Ovary (tissue), 10 donors: ENCODE measurements at places on chromosomes 4 and X. TPM values are rescaled to one million over a fixed set of nuclear protein-coding genes. Genes with fewer than 3 reads are reported as not detected.

DNA sequence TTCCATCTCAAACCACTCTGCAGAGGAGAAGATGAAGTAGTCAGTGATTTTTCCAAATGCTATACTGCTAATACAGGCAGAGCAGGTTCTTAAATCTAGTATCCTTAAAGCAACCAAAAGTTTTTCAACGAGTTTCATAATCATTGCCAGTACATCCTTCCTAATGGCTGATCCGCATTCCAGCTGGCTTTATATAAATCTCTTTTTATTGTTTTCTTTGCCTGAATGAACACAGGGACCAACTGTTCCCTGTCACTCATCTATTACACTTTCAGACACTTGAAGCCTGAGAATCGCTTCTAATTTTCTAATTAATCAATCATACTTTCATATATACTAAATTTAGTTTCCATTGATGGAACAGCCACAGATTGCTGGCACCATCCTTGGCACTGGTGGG, 508.6 kb downstream of the RAB28 start:
- DNase-seq: no peak

DNA sequence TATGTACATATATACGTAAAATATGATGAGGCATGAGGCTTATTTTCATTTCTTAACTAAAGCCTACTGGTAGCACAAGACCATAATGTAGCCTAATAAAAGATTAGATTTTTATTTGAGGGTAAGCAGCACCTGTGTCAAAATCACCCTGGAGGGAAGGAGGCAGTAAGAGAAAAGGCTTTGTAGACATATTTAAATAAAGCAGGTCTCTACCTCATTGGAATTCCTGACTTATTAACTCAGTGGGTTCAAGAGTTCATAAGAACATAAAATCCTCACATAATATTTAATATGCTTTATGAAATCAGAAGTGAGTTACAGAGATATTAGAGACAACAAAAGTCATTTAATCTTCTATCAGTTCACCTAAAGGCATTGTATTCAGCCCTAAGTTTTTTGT, 261.6 kb upstream of the ANKRD50 start:
- DNase-seq: no peak

DNA sequence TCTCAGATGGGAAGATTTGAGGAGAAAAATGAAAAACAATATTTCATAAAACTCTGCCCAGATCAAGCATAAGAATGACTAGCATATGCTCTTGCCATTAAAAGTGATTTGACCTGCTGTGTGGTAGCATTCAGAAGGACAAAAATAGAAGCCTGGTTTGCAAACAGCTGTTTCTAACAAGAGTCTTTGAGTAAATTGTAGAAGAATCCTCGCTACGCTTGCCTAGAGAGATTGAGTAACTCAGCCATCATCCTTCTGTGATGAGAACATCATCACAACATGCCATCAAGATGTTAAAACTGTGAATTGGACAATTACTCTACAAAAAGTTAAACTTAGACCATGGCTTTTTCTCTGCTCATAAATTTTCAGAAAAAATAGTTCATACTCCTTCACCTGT, 168.9 kb upstream of the PUDP start:
- no peak for DNase-seq

DNA sequence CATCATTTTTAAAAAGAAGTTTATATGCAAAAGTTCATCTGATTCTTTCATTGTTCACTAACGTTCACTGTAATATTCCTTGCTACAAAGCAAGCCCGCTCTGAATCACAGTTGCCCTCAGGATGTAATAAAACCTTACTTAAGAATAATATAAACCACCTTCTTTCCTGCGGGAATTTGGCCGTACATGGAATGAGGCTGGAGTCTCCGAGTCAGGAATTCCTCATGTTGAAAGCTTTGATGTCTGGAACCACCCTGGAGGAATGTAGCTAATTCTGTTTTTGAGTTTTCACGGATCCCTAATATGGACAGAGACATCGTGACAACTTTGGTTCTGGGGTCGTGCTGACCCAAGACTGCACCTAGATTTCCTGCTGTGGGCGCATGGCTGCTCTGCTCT, 58.5 kb downstream of the CRLF2 start:
- DNase-seq: no peak

DNA sequence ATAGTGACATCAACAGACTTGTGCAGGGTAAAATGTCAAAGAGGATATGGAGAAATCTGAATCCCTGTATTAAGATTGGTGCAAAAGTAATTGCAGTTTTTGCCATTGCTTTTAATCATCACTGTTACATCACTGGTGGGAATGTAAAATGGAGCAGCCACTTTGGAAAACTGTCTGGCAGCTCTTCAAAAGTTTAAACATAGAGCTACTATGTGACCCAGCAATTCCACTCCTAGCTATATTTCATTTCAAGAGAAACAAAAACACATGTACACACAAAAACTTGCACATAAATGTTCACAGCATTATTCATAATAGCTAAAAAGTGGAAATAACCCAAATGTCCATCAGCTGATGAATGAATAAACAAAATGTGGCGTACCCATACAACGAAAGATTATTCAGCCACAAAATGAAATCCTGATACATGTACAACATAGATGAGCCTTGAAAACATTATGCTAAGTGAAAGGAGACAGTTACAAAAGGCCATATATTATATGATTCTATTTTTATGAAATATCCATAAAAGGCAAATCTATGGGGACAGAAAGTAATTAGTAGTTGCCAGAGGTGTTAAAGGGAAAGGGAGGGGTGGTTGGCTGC, 106.4 kb downstream of the AMELX start:
- DNase-seq: no peak

- DNase-seq: peak; percentile 74
Measured at GRCh38 chrX:72620550-72621145, 48.0 kb upstream of the HDAC8 start.

DNA sequence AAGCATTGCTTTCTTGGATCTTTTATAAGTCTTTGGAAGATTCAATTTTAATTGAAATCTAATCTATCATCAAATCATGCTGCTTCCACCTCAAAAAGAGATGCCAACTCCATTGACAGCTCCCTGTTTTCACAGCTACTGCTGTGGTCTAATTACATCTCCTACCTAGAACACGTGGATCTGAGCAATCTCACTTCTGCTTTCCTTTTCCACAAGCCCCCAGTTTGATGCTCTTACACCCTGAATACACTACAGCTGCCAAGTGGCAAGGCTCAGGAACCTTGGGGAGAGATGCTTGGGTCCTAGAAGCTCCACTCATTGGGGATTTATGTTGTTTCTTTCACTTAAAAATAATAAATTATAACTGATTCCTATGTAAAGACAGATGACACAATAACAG, 172.0 kb downstream of the CFAP299 start:
- DNase-seq: no peak

GRCh38 chr4:168293386-168293975, 25.1 kb downstream of the DDX60 start:
- no peak for DNase-seq

- DNase-seq: no peak
Measured at GRCh38 chrX:97399400-97399799, 515.7 kb downstream of the RPA4 start.

- no peak for DNase-seq
Measured at GRCh38 chrX:9942086-9942485, 25.1 kb upstream of the CLDN34 start.

DNA sequence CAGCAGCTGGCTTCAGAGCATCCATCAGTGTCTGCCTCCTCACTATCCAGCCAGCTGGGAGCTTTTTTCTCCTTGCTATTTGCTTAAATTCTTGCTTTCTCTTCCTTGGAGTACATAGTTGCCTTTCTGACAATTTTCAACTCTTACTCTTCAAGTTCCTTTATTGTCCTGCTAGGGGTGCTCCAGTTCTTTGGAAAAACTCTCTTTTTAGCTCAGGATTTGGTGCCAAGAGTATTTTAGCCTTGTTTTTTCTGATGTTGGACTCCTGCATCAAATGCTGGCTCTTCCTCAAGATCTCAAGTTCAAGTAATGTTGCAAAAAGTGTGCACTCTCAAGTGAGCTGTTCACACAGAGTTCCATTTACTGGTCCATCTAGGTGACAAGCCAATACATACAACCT, 126.4 kb downstream of the KDR start:
- no peak for DNase-seq

- no peak for DNase-seq
Measured at GRCh38 chrX:111009256-111009655, 86.7 kb upstream of the PAK3 start.

- DNase-seq: peak; percentile 74
Measured at GRCh38 chr4:140163029-140163810, 9.2 kb upstream of the MAML3 start.

DNA sequence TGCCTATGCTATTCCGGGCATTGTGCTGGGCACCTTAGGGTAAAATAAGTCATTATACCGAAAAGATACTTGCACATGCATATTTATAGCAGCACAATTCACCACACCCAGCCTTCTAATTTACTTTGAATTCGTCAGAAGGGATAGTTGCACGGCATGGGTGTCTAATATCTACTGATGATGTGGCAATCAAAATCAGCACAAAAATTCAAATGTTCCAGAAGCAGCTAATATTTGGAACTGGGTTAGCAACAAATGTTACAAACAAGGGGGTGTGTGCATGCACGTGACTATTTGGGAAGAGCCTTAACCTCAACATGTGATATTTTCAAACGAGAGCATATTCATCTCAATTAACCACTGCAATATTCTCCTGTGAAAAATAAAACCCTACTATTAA, 79.7 kb upstream of the PRSS48 start:
- DNase-seq: peak; percentile 72

DNA sequence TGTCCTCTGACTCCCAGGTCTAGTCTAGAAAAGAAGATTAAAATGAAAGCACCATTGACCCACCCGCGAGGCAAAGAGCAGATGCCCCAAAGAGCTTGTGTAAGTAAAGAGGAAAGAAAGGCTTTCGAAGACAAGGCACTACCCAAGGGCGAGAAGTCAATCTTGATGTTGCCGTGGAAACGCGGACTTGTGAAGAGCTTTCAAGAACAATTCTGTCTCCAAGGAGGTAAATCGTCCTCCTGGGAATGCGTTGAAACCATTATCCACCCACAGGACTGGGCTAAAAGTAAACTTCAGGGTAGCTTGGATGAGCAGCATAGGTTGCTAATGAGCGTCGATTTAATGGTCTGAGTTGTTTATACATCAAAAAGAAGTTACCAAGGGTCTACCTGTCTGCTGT, 189.3 kb downstream of the DHRSX start:
- DNase-seq: no peak

GRCh38 chrX:10819973-10820372, 199.6 kb upstream of the MID1 start:
- no peak for DNase-seq

DNA sequence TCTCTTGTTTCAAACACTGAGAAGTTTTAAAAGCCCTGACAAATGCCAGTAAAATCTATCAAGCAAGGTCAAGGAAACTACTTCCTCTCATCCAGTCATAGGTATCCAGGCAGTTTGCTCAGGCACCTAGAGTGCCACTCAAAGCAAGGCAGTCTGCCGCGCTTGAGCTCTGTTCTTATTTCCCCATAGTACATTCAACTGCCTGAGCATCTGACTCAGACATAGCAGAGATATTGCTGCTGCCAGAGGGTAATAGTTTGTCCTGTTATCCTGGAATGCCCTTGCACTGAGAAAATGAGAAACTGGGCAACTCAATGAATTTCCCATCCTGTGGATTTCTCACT, 16.1 kb upstream of the ATP8A1 start:
- no peak for DNase-seq

GRCh38 chr4:185171373-185172071, 28.5 kb downstream of the SLC25A4 start:
- no peak for DNase-seq

GRCh38 chr4:176273736-176274135, 4.7 kb upstream of the ASB5 start:
- no peak for DNase-seq

GRCh38 chr4:112063260-112063659, 82.0 kb upstream of the FAM241A start:
- DNase-seq: no peak

DNA sequence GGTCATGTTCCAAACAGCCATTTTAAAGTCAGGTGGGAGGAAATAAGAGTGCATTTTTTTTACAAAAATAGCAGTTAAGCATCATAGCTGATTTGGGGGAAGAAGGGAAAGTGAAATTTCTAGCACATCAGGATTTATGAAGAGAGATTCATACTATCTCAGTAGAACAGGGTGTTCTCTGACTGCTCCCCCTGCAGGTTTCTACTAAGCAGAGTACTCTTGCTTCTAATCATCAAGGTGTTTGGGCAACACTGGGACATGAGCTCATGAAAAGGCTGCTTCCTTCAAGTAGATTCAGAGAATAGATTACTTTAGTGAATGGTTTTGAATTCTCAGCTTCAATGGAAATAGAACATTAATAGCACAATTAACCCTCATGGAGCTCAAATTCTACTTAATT, 591.4 kb upstream of the PCDH10 start:
- DNase-seq: no peak

GRCh38 chrX:48497871-48498270, 10.9 kb upstream of the PORCN start:
- DNase-seq: no peak

GRCh38 chrX:132563976-132564375, 75.1 kb upstream of the MBNL3 start:
- no peak for DNase-seq

DNA sequence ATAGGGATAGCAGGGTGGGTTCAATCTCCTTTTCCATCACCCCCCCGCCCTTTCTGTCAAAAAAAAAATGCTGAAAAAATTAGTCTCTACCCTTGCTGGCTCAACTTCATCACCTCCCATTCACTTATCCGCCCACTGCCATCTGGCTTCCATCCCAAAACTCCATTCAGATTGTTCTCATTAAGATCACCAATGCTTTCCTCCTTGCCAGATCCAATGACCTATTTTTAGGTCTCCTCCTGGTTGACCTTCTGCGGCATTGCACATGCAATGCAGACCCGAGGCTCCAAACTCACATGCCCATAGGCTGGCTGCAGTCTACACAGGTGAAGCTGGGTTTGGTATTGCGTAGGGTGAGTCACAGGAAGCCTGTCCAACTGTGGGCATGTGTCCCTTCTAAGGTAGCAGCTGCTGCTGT, 21.1 kb upstream of the STIM2 start:
- no peak for DNase-seq

- no peak for DNase-seq
Measured at GRCh38 chr4:185709802-185710486, 102.0 kb downstream of the SORBS2 start.

DNA sequence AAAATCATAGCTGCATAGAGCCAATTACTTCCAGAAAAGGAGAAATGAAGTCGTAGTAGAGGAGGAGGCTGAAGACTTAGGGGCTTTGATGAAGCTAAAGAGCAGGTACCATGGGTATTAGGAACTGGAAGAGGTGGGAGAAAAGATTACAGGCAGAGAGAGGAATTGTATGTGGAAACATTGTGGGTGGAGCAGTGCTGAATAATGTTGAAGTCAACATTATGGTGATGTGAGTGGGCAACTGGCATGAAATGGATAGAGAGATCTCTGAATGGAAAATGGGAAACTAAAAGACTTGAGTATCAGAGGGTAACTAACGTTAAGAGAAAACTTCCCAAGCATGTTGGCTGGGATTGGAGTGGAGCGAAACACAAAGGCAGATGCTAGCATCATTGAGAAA, 92.5 kb downstream of the AREG start:
- DNase-seq: no peak

FRMPD4 gene
- 0.01 TPM for polyA plus RNA-seq

ERVMER34-1 gene
- 1.0 TPM for polyA plus RNA-seq

ZFX gene
- 16.1 TPM for polyA plus RNA-seq

S100P gene
- not detected for polyA plus RNA-seq

CORIN gene
- polyA plus RNA-seq: 0.91 TPM

CXorf58 gene
- not detected for polyA plus RNA-seq

FGB gene
- not detected for polyA plus RNA-seq
